CD8-positive, alpha-beta T cell (primary cell): ENCODE measurements at places on chromosomes 13 and 19.

- DNase-seq: no peak
Measured at GRCh38 chr13:30738526-30739236, 3.3 kb downstream of the ALOX5AP start.

DNA sequence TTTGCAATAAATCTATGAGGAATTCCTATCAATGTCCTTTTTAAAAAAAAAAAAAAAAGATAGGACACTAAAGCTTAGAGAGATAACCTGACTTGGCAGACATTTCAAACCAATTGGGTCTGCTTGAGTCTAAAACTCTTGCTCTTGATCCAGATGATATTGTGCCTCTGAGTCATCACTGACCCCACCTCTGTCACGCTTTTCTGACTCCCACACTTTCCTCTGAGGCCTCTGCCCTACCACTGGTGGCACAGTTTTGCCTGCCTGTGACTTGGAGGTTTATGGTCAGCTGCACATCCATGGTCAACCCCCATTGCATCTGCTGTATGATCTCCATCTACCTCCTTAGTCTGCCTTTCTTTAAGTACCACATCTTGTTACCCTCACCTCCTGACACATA is 328.7 kb downstream of the SPRY2 start:
- DNase-seq: no peak

DNA sequence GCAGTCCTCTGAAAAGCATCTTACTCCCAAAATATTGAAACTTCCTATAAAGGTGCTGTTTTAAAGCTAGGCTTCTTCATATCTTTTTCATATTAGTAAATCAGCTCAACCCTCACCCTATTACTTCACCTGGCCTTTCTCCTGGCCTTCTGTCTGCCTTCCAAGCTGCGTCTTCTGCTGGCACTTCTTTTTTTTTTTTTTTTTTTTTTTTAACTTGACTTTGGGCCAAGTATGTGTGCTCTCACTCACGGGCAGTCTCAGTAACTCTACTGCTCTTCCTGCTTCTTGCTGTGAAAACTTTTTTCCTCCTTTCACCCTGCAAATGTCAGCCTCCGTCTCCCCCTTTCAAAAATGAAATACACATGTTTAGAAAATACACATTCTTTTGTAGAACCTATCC is 41.2 kb upstream of the KCTD4 start:
- DNase-seq: no peak

- no peak for DNase-seq
Measured at GRCh38 chr13:99407906-99408702, 93.2 kb upstream of the TM9SF2 start.

GRCh38 chr13:61592489-61592888 is 176.8 kb upstream of the PCDH20 start:
- DNase-seq: no peak

DNA sequence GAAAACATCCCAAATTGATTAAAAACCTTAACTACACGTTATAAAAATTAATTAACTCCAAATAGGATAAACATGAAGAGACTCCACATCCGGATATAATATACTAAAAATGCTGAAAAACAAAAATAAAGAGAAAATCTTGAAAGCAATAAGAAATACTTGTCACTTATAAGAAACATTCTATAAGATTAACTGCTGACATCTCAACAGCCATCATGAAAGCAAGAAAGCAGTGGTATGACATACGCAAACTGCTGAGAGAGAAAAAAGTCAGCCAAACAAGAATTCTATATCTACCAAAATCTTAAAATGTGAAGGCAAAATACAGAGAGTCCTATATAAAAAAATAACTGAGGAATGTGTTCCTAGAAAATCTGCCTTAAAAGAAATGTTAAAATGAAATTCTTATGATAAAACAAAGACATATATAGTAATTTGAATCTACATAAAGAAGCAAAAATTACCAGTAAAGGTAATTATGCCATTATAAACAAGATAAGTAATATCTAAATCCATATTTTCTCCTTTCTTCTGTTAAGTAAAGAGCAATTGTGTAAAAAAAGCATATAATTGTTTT is 1851.1 kb downstream of the PCDH9 start:
- no peak for DNase-seq

DNA sequence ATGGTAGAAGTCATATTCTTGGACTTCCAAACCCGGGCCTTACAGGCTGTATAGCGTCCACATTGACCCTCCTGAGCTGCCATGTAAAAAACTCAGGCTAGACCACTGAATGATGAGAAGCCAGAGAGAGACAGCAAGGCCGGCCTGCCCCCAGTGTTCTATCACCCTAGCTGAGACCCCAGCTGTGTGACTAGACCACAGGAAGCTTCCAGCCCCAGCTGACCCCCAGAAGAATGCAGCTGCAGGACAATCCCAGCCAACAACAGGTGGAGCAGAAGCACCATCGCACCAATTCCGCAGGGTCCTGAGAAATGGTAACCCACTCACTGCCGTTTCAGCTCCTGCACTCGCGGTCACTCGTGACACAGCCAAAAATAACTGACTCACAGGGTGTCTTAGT is 2.9 kb upstream of the ATP11A start:
- no peak for DNase-seq

DNA sequence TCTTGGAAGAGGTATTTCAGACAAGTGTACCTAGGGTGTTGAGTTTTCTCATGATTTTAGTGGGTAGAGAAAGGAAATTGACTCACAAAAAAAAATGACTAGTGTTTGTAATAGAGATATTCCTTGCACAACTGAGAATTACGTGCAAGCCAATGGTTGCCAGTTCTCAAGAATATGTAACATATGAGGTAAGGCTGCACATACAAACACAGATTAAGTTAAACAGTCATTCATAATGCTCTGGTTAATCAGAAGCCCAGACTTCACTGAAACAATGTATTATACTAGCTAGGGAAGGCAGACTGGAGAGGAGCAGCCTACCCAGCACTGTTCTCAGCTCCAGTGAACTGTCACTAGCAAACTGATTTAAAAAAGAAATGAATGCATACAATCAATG is 418.3 kb downstream of the DIAPH3 start:
- no peak for DNase-seq

DNA sequence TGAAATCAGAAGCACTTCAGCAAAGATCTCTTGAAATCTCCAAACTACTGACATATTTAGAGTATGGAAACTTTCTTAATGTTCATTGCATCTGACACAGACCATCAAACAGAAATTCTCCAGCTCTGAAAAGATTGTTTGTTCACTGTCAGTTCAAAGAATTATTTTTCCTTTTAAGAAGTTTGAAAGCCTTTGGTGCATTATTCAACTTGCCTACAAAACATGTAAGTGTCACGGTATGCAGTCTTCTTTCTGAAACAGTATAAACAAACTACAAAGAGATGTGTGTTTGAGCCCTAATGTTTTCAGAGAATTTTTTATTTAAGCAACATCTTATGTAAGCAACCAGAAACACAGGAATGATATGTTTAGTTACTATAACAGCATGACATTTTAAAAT is 125.4 kb downstream of the FGF14 start:
- DNase-seq: no peak

DNA sequence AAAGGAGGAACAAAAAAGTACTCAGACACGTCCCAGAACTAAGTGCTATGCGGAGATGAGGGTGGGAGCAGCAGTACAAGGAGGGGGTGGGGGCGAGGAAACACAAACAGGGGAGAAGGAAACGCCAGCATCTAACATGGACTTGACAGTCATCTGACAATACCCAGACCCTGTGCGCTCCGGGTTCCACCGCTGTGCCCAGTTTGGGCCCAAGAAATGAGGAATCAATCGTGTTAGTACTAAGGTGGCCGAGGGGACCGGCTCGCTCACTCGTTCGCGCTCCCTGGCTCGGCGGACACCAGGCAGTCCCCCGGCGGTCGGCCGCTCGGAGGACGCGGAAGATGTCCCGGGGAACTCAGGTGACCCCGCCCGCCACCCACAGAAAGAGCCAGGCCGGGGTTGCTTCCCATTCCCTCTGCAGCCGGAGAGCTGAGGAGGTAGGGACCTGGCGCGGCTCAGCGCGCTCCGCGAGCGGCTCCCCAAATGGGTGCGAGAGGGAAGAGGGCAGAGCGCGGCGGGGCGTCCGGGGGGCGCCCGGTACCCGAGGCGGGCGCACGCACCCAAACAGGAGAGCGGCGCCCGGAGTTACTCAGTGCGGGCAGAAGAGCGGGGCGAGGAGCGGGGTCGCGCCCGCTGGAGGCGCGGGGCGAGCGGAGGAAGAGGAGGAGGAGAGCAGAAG is 616 bp downstream of the TSHZ3 start:
- no peak for DNase-seq

- no peak for DNase-seq
Measured at GRCh38 chr19:3908266-3909054, 24.4 kb upstream of the NMRK2 start.

DNA sequence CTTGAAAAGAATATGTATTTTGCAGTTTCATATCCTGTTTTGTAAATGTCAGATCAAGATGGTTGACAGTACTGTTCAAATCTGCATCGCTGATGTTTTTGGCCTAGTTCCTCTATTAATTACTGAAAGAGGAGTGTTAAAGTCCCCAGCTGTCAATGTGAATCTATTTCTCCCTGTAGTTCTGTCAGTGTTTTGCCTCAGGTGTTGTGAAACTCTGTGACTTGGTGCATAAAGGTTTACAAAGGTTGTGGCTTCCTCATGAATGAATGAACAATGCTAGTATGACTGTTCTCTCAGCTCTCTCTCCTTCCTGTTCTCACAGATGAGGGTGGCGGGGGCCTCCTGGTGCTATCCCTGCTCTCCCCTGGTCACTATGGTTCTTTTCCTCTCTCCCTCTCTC is 142.4 kb downstream of the MYCBP2 start:
- no peak for DNase-seq

DNA sequence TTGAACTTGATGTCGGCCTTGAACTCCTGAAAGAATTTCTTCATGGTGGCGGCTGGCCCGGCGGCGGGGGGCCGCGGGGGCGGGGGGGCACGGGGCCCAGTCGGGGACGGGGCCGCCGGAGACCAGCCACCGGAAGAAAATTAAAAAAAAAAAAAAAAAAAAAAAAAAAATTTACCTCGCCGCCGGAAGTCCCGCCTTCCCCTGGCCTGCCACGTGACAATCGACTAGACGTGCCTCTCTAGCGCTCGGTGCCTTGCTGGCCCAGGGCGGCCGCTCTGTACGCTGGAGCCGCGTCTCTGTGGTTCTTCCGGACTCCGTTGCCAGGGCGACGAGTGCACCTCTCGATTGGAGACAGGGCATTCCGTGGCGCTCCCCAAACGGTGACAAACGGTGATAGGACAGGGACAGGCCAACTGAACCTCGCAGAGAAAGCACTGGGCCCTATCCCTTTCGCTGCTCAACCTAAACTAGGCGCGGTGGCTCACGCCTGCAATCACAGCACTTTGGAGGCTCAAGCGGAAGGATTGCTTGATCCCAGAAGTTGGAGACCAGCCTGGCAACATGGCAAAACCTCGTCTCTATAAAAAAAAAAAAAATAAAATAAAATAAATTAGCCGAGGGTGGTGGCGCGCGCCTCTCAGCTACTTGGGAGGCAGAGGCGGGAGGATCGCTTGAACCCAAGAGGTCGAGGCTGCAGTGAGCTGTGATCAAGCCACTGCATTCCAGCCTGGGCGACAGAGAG is at the start of gene UBXN6:
UBXN6 (minus strand) TSS at position 141 of the 742 bp plus-strand sequence; CDS start at position 44, 97 bp downstream.
- DNase-seq: peak; percentile 99

DNA sequence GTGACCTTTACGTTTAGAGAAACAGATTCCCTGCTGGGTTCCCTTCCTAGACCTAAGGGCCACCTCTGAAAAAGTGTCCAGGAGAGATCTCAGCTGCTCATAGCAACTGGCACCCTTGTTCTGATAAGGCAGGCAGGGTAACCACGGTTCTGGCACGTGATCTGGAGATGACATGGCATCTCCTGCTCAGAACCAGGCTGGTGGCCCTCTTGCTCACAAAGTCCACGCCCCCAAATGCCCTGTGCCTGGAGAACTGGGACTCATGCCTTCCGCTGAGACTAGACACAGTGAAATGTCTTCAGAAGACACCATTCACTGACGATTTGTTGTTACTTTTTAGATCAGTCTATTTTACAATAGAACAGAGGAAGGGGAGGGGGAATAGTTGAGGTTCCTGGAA is 174.1 kb downstream of the ZNF536 start:
- DNase-seq: no peak

GRCh38 chr19:56253737-56254136 is 18.8 kb upstream of the EDDM13 start:
- DNase-seq: no peak

GRCh38 chr19:50829801-50830200 is 3.6 kb downstream of the KLK15 start:
- no peak for DNase-seq

DNA sequence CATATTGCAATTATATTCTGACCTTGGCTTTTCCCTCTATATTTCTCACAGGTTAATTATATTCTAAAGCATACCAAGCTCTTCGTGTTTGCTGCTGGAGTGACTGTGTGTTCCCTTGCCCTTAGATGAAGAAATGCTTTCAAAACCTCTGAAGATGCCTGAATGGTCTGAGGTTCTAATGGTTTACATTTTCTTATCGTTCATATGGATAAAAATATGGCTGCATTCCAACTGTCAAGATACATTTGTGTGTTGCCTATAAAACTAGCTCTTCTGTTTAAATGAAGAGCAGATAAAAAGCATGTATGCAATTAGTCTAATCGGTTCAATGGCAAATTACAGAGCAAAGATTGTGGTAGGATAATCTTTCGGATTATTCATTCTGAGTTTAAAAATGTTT is 68.4 kb upstream of the ANKRD10 start:
- no peak for DNase-seq

DNA sequence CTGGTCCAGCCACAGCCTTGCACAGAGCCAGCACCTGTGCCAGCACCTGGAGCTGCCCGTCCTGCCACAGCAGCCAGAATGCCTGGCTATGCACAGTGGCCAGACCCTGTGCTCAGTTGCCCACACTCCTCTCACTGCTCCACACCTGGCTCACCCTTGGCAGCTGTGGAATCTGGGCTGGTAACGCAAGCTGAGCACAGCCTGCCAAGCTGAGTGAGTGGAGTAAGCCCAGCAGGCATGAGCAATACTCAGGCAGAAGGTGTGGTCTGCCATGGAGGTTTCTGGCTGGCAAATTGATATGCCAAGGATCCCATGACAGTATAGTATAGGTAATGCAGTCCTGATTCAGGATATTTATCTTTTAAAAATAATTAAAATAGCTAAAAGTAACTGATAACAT is 122.2 kb downstream of the PCDH9 start:
- DNase-seq: no peak

- no peak for DNase-seq
Measured at GRCh38 chr13:26310003-26310402, 56.1 kb downstream of the CDK8 start.

DNA sequence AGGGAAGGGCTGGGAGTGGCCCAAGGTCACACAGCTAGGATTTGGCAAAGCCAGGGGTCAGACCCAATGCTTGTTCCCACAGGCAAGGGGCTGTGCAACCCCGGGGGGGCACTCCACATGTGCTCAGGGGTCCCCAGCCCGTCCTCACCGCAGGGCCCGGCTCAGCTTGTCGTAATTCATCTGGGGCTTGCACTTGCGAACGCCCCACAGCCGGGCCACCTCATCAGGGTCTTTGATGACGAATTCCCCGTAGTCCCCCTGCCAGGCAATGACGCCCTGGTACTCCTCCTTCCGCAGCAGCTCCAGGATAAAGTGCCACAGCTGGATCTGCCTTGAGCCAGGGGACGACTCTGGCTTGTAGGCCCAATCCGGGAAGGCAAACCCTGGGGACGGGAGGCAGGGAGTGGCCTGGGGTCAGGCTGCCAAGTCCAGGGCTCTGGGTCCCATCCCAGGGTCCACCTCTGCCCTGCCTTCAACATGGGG is 4.7 kb downstream of the ERF start:
- DNase-seq: no peak

- DNase-seq: no peak
Measured at GRCh38 chr19:3621689-3622088, 4.9 kb downstream of the CACTIN start.

- no peak for DNase-seq
Measured at GRCh38 chr19:41570179-41570578, 5.8 kb upstream of the CEACAM21 start.
